Stimulated activated CD8-positive, alpha-beta memory T cell treated with anti-CD3 and anti-CD28 coated beads, Interleukin-4, amount 100 ng/mL, for 24 hours (primary cell): ENCODE measurements at places on chromosomes 6 and 20.

DNA sequence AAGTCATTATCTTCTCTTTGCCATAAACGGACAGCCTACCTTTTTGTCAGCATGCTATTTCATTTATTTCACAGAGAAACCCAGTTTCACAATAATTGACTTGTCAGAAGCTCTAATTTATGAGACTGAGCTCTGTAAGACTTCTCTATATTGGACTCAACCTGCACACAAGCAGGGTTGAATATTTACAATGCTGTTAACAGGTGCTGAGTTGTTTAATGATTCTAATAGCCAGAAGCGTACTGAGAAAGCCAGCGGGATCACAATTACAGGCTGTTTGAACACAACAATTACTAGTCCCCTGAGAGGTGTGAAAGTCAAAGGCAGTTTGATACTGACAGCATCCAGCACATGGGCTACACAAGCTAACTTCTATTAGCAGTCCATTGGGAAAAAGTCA lies 128.2 kb upstream of the SIM1 start:
- no peak for DNase-seq

DNA sequence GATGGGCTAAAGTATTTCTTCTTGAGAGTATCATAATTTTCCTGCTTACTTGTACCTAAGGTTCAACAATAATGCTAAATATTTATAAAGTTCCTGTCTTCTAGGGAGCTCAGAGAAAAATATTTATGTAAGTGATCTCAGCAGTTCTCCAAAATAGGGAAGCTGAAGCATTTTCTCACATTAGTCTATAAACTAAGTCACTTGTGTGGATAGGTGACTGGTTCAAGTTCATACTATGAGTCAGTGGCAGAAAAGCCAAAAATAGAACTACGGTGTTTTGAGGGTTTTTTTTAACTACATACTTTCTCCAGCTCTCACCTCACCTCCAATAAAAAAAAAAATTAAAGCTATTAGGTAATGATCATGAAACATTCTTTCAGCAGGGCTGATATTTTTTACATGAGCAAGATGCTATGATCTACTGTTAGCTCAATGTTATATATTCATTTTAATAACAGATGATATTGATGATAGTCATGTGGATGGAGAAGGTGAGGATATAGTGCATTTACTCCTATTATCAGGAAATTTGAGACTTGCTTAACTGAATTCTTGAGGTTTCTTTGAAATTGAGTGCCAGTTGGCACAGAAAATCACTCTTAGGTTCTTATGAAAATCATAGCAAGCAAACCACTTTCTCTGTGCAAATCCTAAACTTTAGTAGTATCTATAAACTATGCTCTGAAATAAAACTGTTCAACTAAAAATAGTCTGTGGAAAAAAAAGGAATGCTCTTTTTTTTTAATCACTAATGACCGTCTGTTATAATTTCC lies 4.1 kb upstream of the MOXD1 start:
- DNase-seq, result no peak

- DNase-seq, result no peak
Observed at GRCh38 chr6:136317971-136318370, 28.3 kb upstream of the BCLAF1 start.

DNA sequence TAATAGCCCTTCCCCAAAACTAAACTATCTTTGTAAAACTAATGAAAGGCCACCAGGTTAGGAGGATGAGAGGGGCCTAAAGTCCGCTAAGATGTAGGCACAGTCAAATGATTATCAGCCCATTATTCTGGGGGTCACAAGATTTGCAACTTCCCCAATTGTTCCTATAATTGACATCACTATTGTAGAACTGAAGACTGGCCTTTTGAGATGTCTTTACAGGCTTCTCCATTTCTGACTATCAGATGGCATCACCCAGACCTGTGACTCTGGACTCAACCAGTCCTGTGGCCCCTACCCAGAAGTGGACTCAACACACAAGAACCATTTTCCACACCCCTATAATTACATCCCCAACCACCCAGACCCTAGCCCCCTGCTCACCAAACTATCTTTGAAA lies 61.5 kb upstream of the MAP7 start:
- DNase-seq, result no peak

- DNase-seq, result no peak
Observed at GRCh38 chr20:6469695-6470094, 297.8 kb upstream of the BMP2 start.

GRCh38 chr20:33370291-33370690 lies 31.0 kb downstream of the CDK5RAP1 start:
- peak; percentile 11 for DNase-seq

GRCh38 chr20:18258126-18258860 lies 30.0 kb upstream of the ZNF133 start:
- DNase-seq, result no peak

- DNase-seq, result no peak
Observed at GRCh38 chr20:11207749-11208502, 534.1 kb upstream of the JAG1 start.

GRCh38 chr6:132341646-132342045 lies 59.6 kb downstream of the MOXD1 start:
- no peak for DNase-seq

GRCh38 chr20:2759143-2759542 lies 41.3 kb downstream of the CPXM1 start:
- DNase-seq, result no peak
